ENCODE measurements at places on chromosomes 3 and 15.

- no peak for DNase-seq
Observed at GRCh38 chr3:177687291-177687690, 490.0 kb upstream of the TBL1XR1 start.

- no peak for DNase-seq
Observed at GRCh38 chr3:10321630-10322351, 879 bp upstream of the SEC13 start.

- peak; percentile 40 for DNase-seq
Observed at GRCh38 chr3:196726788-196727675, 12.6 kb upstream of the PAK2 start.

- DNase-seq = no peak
Observed at GRCh38 chr3:45986303-45986982, 9.2 kb downstream of the FYCO1 start.

DNA sequence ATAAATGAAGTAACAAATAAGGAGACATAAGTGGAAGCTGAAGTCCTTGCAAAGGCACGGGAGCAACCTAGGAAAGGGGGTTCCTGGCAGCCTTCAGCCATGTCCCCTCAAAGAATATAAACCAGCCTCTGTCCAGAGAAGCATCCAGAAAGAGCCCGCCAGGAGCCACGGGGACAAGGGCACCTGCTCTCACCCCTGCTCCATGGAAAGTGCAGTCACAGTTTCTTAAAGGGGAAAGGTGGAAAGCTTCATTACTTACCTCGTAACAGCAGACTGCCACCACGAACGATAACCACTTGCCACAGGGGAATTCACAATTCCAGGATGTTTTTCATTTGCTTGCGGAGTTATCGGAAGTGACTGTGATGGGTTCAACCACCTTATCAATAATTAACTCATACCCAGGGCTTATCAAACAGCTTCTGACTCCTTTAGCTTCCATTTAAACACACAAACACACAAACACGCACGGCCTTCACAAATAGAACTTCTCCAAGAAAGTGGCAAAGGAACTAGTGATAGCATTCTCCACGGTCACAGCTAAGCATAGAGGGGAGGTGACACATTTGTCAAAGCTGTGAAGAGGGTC, 134.2 kb upstream of the IGF1R start:
- DNase-seq = no peak

GRCh38 chr3:69425249-69425648, 39.4 kb upstream of the FRMD4B start:
- peak; percentile 30 for DNase-seq

DNA sequence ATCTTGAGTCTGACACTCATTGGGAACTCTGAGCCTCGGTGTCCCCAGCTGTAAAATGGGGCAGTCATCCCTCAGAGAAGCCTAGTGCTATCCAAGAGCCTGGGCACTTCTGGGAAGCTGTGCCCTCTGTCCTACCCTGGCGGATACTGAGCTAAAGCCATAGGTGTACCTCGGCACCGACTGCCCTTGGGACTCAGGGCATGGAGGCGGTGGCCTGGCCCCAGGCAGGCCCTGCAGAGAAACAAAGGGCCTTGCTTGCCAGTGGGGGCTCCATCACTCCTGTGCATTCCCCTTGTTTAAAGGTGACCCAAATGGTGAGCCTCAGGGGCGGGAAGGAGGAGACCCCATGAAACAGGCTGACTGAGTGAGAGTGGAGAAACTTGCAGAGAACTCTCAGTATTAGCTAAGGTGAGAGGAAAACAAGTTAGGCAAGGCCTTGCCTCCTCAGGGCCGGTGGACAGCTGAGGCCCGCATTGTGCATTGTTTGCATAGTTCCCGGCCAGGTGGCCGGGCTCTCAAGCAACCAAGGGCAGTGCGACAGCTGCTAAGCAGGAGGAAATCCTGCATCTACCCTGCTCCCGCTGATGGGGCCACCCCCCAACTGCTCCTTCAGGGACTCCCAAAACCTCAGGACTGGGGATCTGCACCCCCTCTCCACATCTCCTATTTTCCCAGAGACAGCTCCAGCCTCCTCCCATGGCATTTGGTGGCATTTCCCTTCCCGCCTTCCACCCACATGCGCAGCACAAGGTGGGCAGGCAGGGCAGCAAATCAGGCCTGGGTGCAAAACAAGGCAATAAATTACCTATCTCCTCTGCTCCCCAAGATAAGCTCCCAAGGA, 4.3 kb downstream of the PFKFB4 start:
- DNase-seq = no peak

GRCh38 chr3:52227766-52228165, 2.3 kb upstream of the TLR9 start:
- no peak for DNase-seq

GRCh38 chr3:32097768-32098167, 8.7 kb upstream of the GPD1L start:
- no peak for DNase-seq

GRCh38 chr15:22871481-22872086, 33.1 kb downstream of the NIPA2 start:
- DNase-seq = no peak

DNA sequence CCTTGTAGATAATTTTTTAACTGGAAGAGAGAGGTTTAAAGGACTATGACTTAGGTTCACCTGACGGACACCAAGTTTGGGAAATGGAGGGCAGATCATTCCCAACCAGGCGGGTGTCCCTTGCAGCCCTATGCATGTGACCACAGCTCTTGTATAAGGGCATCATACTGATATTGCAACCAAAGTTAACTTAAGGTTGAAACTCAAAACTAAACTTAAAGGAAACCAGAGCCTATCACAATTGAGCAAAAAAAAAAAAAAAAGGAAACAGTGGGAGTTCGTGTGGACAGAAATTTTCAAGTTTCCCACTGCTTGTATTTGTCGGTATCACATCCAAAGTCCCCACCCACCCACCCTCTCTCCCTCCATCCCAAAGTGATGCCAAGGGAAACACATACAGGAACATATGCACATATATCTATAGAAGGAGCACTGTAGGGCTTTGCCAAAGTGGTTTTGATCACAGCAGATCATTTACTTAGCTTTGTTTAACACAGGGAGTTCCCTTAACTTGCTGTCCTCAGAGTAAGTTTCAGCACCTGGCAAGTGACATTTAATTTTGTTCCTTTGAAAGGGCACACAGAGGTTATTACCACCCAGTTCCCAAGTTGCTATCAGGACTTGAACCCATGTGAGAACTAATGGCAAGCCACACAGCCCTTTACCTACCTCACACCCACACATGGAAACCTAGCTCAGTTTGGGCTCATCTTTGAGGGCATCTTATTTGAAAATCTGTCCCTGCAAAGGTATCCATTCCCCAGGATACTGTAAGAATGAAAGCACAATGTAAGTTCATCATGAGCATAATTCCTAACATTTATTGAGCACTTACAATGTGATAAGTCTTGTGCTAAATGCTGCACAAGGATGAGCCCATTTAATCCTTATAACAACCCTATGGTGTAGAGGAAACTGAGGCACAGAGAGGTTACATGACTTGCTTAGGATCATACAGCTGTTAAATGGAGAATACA, 204.5 kb upstream of the CMC1 start:
- no peak for DNase-seq

GRCh38 chr15:61319892-61320291, 90.8 kb upstream of the RORA start:
- no peak for DNase-seq

DNA sequence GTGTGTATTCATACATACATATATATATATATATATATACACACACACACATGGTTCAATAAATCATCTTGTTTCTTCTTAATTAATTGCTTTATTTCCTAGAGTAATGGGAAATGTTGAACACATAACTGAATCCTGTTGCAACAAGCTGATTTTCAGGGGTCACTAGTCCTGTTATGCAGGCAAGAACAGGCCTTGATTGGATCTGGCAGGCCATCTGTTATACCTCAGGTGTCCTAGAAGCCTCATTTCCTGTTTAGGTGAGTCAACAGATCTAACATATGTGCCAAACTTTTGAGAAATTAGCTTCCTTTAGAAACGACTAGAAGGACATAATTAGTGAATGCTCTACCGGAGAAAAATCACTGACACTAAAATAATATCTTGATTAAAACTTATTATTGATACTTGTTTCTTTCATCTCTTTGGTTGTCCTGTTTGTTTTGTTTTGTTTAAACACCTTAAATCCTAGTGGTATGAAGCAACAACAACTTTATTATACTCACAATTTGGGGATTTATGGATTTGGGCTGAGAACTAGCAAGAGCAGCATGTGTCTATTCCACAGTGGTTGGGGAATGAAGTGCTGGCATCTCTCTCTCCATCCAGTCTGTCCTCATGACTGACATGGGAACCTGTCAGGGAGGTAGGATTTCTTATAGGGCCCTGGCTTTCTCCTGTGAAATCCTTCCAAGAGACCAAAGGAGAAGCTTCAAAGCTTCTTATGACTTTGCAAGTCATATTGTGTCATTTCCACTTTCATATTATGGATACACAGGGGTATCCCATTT, 552.6 kb downstream of the NSUN3 start:
- no peak for DNase-seq

GRCh38 chr3:190194506-190194905, 73.8 kb upstream of the P3H2 start:
- DNase-seq = no peak

DNA sequence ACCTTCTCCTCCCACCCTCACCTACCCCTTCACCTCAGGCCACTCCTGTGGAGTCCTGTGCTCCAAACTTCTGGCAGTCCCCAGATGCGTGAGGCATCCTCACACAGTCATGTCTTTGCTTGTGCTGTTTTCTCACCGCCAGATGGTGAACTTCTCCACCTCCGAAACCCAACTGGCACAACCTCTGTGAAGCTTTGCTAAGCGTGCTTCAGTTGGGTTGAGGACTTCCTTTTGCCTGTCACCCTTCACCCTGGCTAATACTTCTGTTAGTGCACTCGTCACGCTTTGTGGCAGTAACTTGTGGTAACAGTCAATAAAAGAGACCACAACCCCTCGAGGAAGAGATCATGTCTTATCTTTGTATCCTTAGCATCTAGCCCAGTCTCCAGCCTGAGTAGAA, 42.0 kb upstream of the SKOR1 start:
- peak; percentile 69 for DNase-seq

- no peak for DNase-seq
Observed at GRCh38 chr3:196340466-196340865, 2.3 kb upstream of the TM4SF19 start.

GRCh38 chr3:33956206-33956605, 157.8 kb downstream of the PDCD6IP start:
- DNase-seq = no peak

- no peak for DNase-seq
Observed at GRCh38 chr3:170081079-170081741, 43.4 kb downstream of the GPR160 start.

- no peak for DNase-seq
Observed at GRCh38 chr3:9400616-9401015, 3.2 kb downstream of the SETD5 start.

DNA sequence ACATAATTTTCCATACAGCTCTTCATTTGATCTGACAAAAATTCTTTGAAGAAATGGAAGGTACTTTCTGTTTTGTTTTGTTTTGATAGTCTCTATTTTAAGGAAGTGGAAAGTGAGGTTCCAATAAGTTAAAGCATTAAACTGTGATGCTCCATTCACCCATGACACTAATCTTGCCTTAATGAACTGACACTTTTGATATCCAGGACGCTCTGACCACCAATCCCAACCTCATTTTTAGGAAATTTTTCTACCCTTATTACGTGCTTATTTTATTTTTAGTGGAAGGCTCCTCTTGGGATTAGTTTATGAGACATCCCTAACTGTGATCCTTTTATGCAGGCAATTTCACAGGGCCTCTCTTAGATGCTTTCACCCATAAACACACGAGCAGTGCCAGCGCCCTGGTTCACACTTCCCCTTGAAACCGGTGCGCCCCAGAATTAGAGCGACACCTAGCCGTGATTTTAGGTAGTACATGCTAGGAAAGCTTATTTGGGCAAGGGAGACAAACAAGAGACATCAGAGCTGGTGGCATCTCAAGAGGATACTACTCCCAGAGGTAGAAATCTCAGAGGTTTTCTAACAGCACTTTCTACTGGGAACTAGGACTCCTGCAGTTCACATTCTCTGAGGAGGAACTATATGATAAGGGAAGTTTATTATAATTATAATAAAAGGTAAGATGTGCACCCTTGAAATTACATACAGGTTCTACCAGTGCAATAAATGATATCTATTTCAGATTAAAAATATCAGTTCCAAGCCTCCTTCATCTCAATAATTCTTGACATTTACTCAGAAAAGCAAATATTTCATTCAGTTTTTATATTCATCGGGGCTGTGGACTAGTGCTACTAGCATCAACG, 173.9 kb downstream of the SLC9A9 start:
- peak; percentile 82 for DNase-seq

DNA sequence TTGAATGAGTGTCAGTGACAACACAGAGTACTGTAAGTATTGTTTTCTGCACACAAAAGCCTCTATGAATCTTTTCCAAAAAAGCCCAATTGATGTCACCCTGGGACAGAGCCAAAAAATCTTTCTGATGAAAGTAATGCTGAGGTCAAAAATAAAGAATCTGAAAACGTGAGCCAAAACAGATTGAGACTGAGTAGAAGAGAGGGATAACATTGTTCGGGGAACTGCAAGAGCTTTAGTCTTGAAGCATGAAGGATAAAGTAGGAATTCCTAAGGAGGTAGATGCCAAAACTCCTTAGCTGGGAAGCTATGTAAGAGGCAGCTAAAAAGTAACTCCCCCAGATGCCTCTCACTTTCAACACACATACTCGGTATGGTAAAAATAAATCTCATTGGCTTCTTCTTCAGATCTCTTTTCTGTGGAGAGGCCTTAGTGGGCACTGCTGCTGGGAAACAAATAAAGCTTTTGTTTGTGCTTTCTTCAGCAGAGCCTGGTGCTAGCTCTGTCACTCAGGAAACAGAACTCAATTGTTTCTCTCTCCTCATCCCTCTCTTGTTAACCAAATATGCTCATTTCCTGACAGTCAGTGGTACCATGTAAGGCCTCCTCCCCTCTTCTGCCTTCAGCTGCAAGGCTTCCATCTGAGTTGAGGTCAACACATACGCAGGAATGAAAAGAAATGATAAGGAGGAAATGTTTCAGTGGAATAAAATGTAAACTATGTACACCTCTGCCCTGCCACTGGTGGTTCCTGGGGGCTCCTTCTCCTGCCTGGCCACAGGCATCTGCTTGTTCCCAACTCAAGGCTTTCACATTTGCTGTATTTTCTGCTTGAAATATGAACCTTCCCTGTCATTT, 58.1 kb downstream of the CD200 start:
- no peak for DNase-seq

GRCh38 chr15:41493902-41494189, 172 bp downstream of the ITPKA start:
- DNase-seq = no peak

DNA sequence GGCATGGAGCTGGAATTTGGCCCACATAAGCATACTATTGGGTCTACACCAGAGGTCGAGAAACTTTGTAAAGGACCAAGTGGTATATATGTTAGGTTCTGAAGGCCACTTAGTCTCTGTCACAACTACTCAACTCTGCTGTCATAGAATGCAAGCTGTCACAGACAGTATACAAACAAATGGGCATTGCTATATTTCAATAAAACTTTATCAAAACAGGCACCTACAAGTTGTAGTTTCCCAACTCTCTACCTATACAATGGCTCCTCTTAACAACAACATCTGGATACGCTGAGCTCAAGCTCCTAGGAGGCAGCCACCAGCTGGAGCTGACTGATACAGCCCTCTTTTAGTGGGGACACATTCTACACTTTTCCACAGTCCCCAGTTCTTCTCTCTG, 15.7 kb upstream of the PRICKLE2 start:
- DNase-seq = no peak
